ENCODE measurements at places on chromosomes 6 and 20.

GRCh38 chr6:149324428-149324827 lies 6.9 kb downstream of the TAB2 start:
- DNase-seq: no peak

DNA sequence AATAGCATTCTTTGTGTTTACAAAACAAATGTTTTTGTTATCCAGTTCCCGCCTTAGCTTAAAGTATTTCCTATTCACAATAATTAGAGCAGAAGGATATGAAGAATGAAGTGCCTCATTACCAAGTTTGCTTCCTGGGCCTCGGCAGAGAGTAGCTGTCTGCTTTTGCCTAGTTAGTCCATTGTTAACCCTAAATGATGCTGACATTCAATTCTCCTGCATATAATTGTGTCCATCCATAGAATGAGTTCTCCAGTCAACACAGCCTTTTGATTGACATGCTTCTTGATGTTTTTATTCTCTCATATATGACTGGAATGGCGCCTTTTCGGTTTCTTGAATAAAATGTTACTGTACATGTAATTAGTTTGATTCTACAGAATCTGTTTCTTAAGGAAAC lies 100.9 kb downstream of the MYB start:
- DNase-seq: no peak

DNA sequence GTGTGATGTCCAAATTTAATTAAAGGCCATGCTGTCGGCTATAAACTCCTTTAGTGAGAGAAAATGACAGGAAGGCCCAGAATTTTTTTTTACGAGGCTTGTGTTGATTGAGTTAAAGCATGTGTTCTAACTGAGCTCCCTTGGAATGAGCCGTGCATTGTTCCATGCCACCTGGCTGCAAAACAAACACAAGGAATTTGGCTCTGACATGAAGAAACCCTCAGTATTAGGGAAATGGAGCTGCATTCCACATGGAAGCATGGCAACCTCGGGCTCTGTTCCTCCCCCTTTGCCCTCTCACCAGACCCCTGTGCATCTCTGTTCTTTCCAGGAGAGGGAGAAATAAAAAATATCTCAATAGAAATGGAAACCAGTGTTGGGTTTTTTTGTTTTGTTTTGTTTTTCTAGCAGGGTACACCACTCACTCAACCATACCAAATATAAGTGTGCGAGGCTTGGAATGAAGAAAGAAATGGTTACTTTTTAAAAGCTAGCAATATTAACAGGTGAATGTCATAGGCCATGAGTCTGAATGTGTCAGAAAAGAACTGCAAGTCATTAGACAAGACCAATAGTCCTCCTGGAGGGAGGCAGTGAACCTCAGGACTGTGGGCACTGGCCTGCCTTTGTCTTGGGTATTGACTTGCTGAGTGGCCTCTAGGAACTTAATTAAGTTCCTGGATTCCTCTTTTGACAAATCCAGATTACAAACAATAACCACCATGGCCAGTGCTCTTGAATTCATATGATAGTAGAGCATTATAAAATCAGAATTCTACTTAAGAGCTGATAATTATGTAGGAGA lies 935.1 kb downstream of the KIF16B start:
- no peak for DNase-seq

GRCh38 chr6:108584323-108584722 lies 23.6 kb downstream of the FOXO3 start:
- no peak for DNase-seq

DNA sequence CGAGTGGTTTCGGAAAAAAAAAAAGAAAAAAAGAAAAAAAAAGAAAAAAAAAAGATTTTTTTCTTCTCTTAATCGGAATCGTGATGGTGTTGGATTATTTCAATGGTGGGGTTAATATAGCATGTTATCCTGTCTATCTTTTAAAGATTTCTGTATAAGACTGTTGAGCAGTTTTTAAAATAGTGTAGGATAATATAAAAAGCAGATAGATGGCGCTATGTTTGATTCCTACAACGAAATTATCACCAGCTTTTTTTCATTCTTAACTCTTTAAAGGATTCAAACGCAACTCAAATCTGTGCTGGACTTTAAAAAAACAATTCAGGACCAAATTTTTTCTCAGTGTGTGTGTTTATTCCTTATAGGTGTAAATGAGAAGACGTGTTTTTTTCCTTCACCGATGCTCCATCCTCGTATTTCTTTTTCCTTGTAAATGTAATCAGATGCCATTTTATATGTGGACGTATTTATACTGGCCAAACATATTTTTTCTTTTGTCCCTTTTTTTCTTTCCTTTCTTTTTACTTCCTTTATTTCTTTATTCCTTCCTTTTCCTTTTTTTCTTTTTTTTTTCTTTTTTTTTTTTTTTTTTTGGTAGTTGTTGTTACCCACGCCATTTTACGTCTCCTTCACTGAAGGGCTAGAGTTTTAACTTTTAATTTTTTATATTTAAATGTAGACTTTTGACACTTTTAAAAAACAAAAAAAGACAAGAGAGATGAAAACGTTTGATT lies 3.6 kb downstream of the SOX4 start:
- no peak for DNase-seq

- no peak for DNase-seq
Measured at GRCh38 chr6:16773362-16773761, 12.1 kb upstream of the ATXN1 start.

- no peak for DNase-seq
Measured at GRCh38 chr20:47252879-47253307, 103.6 kb downstream of the ZMYND8 start.

- no peak for DNase-seq
Measured at GRCh38 chr6:142740449-142740848, 204.5 kb downstream of the HIVEP2 start.

GRCh38 chr6:148200293-148200692 lies 142.3 kb upstream of the SASH1 start:
- DNase-seq: no peak

Data from AG04450 (cell line).